Inflammatory macrophage (primary cell): ENCODE measurements at places on chromosomes 6 and 20.
A peak's percentile ranks its signal among the peaks of the same experiment; 100 is the strongest.

DNA sequence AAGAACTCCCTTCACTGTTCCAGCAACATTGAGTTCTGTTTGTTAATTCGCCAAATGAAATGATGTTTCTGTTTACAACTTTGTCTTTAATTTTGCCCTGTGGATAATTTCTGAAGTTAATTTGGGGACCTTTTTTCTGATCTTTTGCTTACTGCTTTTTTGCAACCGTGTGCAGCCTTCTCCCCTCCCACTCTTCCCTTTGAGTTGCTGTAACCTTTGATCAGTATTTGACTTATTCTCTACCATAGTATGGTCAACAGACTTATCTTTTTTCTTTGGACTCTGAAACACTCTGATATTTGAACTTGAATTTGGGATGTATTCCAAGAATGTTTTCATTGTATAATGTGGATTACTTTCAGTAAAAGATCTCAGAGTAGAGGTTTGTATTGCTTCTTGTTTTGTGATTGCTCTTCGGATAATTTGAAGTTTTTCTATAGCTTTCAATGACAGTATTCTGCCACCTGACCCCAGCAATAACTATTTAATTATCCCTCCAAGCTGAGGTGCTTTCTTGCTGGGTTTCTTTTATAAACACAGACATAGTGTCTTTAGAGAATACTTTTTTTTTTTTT lies 46.2 kb downstream of the LRRN4 start:
- no peak for DNase-seq

GRCh38 chr20:51022803-51023616 lies at the start of gene KCNG1:
TSS of gene KCNG1 (minus strand) at chr20:51023107. CDS start at chr20:51010338, 12,769 bp downstream.
- peak; percentile 63 for DNase-seq

DNA sequence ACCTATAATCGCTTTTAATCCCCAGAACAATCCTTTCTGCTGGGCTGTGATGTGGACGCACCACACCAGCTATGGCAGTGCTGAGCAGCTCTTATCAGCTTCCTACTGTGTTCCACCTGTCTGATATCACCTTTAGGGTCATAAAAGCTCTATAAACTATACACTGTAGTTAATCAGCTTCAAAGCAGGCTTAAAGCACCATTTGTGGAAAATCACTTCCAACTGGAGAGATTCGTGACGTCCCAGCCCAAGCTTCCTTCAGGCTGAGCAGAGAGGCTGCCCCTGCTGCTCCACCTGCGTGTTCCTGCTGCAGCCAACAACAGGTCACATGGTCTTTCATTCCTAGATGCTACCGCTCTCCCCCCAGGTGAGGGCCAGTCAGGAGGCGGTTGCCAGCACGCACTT lies 156.5 kb downstream of the SMOC2 start:
- DNase-seq: no peak

DNA sequence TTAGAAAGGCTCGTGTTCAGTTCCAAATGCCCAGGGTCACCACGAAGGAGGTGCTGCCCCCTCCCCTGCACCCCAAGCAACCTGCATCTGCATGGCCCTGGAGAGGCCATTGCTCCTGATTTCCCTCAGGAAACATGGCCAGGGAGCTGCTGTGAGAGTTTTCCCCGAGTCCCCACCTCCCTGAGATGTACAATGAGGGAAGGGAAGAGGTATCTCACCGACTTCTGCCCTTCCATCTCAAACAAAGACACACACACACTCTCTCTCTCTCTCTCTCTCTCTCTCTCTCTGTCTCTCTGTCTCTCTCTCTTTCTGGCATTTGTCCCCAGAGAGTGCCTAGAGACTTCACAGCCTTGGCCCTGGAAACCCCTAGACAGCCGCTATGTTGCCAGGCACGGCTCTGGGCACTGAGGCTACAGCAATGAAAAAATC lies 120.4 kb downstream of the MRPL14 start:
- DNase-seq: no peak

DNA sequence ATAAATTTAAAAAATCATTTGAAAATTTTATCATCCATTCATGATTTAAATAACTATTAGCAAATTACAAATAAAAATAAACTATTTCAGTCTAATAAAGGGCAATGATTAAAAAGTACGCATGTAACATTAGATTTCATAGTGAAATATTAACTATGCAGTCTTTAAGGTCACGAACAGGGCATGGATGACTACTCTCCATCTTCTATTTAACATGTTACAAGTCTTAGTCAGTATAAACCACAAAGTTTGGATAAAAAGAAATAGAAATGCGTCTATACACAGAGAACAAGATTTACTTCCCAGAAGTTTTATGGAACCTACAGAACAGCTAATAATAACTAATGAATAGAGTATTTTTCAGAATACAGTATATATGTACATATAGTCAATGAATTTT lies 1016.0 kb downstream of the EYS start:
- no peak for DNase-seq

GRCh38 chr6:16108921-16109658 lies 19.8 kb upstream of the MYLIP start:
- no peak for DNase-seq

GRCh38 chr20:60011512-60012507 lies 53.6 kb downstream of the CDH26 start:
- no peak for DNase-seq

DNA sequence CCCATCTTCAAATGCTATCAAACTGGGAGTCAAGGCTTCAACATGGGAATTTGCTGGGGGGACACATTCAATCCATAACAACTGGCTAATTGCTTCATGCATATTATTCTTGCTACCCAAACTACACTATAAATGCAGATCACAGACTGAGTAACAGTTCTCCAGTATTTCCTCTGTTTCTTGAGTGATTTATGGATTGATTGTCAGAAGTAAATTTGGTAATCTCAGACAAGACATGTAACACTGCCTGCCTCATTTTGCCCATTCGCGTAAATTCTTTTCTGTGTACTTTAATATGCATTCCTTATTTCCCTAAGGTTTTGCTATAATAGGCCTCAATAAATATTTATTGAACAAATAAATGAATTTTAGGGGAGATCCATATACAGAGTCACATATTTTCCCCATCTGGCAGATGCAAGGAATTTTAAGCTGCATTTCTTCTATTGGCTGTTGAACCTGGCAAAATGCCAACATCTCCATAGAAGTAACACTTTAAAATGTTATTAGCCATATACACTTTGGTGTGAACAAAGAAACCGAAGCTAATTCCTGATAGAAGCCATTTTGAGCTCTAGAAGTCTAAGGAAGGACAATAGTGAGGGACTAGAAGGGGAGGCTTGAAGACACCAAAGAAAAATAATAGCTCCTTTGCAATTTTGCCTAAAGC lies 98.2 kb downstream of the QRSL1 start:
- DNase-seq: no peak

DNA sequence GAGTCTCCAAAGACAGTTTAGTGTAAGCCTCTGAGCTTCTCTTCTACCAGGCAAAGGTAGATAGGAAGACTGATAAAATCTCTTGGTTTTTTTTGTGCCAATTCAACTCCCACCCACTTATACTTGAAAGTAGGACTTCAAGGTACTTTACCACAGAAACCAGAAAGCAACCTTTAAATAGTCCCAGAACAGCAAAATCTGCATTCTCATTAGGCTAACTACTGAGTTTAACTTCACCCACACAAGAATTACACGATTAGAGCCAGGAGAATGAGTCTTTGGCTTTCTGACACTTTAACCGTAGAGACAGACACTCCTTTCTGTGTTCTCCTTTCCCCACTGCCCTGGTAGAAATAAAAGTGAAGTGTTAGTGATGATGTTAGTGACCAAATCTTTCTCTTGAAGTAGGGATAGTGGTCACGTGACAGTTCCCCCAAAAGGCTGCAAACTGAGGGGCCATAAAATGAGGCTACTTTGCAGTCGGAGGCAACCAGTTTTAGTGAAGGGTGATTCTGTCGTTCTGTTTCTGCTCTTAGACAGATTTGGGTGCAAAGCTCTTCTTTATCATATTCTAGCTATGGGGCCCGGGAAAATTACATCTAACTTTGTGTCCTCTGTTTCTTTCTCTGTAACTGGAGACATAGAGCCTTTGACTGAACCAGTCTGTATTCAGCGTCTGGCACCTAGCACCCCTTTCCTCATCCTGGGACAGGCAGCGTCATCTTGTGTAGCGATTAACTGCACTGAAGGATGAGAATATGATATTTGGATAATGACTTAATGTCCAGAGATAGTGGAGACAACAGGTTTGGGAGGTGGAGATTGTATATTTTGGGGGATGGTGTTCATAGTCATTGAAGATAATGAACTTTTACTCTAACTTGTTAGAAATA lies 206.4 kb upstream of the CITED2 start:
- DNase-seq: no peak

- no peak for DNase-seq
These were observed 170.4 kb upstream of the THEMIS start for GRCh38 chr6:128071212-128071611.

GRCh38 chr20:54067606-54068174 lies 2.7 kb downstream of the BCAS1 start:
- DNase-seq: no peak

DNA sequence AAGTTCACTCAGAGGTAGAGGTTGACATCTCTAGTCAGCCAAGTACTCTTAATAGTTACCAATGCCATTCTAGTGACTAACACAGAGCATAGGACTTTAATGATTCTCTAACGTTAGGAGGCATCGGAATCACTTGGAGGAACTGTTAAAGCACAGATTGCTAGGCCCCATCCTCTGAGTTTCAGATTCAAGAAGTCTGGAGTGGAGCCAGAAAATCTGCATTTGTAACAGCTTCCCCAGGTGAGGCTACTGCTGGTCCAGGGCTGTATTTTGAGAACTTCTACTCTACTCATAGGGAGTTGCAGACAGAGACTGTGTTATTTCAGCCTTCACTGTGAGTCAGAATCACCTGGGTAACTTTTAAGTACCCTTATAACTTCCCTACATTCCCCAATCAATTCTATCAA lies 5.7 kb downstream of the LMBRD1 start:
- DNase-seq: no peak

DNA sequence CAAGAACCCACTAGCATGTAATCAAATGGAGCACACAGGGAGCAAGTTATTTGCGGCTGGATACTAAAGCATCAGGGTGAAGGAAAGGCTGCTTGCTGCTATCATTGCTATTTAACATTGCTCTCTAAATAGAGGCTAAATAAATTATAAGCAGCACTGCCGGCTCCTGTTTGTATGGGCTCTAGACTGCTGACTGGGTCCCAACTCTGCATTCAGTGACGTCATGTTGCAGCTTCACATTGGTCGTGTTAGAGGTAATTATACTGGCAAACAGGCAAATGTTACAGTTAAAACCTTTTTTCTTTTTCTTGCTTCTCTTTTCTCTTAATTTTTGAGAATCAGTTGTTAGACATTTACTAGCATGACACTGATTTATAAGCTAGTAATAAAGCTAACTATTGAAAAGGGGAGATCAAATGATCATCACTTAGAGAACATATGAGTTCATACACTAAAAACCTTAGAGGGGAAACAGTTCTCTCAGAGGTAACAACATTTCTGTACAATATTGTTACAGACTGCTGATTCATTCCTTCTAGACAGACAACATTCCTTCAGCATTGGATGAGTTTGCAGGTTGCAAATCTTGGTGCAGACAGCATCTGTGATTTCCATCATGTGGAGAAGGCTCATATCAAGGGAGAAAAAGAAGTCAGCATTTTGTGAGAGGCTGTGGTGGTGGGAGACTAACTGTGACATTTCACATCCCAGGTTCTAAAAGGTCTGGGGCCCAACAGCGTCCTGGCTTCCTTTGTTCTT lies 15.9 kb downstream of the RFPL4B start:
- DNase-seq: no peak

GRCh38 chr6:139531148-139532115 lies 157.0 kb upstream of the CITED2 start:
- DNase-seq: peak; percentile 36

- no peak for DNase-seq
These were observed 46.8 kb downstream of the EPM2A start for GRCh38 chr6:145688493-145688905.

- DNase-seq: no peak
These were observed 9.1 kb downstream of the CHRNA4 start for GRCh38 chr20:63351811-63352591.

DNA sequence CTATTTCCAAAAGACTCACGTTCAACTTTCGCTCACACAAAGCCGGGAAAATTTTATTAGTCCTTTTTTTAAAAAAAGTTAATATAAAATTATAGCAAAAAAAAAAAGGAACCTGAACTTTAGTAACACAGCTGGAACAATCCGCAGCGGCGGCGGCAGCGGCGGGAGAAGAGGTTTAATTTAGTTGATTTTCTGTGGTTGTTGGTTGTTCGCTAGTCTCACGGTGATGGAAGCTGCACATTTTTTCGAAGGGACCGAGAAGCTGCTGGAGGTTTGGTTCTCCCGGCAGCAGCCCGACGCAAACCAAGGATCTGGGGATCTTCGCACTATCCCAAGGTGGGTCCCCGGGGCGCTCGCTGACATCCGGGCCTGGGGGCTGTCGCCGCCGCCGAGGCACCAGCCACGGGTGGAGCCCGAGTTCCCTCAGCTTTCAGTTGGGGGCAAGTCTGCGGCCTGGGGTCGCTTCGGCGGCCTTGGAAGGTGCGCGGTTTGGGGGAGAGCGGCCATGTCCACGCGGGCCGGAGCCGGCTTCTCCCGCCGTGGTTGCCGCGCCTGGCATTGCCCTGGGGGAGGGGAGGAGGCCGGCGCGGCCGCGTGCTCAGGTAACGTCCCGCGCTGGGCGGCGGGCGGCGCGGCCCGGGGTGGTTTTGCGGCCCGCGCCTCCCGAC lies 429 bp downstream of the AMD1 start:
- no peak for DNase-seq

- DNase-seq: no peak
These were observed 649.8 kb upstream of the SLC35B3 start for GRCh38 chr6:9085054-9085708.

GRCh38 chr6:34772940-34773339 lies 15.6 kb downstream of the SNRPC start:
- peak; percentile 52 for DNase-seq

DNA sequence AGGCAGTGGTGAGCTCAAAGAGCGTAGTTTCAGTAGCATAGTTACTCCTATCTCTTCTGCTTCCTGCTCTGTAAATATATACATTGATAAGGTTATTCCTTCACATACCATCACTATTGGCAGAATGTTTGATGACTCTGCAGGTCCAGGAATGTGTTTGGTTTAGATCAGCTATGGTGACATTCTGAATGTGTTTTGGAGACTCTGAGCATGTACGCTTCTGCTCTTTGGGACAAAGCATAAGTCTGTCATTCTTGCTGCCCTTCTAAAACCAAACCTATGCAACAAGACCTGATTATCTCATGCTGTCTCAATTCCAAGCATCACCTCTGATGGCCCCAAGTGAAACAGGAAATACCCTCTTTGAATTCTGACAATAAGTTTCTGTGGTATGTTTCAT lies 1074.3 kb downstream of the KIF16B start:
- DNase-seq: no peak
